Stimulated activated CD8-positive, alpha-beta memory T cell treated with anti-CD3 and anti-CD28 coated beads, Interleukin-12 subunit alpha, Interleukin-12 subunit beta, amount 100 ng/mL, for 4 hours (primary cell): ENCODE measurements at places on chromosomes 1 and 21.

DNA sequence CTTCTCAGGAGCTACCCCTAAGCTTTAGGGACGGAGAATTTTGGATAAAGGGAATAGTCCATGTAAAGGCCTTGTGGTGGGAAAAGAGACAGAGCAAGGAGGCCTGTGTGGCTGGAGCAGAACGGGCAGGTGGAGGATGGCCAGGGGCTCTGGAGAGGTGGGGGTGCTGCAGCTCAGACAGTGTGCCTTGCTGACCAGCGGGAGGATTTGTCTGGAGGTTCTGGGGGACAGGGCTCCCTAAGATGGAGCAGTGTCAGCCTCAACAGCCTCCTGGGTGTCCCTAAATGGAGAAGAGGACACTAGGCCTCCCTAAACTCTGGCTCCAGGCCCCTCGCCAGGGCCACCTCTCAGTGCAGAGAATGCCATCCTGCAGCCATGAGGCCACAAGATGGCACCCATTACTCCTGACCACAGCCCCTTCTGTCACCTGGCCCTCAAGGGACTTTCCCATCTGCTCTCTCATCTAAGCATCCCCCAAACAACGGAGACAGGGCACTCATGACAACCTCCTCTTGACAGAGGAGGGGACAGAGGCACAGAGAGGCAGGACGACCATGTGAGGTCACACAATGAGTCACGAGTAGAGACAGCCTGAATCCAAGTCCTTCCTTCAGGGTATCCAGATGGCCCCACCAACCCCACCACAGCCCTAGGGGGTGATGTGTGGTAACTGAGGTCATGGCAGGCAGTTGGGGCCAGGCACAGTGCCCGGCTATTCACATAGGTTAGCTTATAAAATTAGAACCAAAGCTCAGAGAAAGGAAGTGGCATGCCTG lies 94.7 kb downstream of the DMRTB1 start:
- DNase-seq: no peak

GRCh38 chr1:228374711-228375577 lies 31.7 kb downstream of the TRIM11 start:
- no peak for DNase-seq

- no peak for DNase-seq
Observed at GRCh38 chr1:201582705-201583442, 43.9 kb downstream of the NAV1 start.

- DNase-seq: no peak
Observed at GRCh38 chr21:34126691-34127090, 53.3 kb downstream of the MRPS6 start.

DNA sequence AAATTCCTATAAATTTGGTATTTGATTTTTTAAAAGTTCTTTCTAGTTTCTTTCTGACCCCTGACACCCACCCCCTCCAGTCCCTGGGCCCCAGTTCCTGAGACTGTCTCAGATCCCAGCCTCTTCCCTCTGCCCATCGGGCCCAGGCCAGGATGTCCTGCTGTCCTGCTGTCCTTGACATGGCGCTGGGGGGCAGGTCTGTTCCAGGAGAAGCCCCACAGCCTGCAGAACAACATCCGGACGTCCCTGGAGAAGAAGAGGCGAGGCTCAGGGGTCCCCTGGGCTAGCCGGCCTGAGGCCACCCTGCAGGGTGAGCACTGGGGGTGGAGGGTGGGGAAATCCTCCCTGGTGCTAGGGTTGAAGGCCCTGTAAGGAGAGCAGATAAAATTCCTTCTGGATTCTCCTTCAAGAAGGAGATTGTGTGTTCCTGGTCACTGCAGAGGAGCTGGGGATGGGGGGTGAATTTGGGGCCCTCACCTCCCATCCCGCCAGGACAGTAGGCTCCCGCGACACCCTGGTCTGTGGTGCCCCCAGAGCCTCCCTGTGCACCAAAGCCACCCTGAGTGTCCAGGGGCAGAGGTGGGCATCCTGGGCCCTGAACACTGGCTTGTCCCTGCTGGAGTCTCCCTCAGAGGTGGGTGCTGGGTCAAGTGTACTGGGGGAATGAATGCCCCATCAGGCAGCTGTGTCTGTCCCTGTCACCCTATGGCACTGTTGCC lies 45.0 kb downstream of the DISP3 start:
- DNase-seq: no peak

DNA sequence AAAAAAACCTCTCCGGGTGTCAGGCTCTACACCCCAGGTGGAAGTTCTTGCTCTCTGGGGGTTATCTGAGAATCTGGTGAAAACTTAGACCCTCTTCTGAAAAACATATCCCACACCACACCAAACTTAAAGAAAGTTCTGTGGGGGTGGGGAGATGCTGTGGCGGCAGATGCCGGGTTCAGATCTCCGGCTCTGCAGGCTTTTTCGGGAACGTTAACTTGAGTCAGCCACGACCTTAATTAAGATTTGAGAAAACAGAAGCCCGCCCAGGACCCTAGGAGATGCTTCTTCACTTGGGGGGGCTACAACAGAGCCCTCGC lies 2.3 kb downstream of the RCC2 start:
- no peak for DNase-seq

DNA sequence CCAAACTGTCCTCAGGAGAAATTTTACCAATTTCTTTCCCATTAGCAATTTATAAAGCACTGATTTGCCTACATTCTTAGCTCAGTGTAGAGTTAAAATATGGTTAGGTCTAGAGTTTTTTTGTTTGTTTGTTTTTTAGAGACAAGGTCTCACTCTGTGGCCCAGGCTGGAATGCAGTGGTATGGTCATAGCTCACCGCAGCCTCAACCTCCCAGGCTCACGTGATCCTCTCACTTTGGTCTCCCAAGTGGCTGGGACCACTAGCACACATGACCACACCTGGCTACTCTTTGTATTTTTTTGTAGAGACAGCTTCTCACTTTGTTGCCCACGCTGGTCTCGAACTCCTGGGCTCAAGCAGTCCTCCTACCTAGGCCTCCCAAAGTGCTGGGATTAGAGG lies 10.6 kb upstream of the RALGPS2 start:
- no peak for DNase-seq

DNA sequence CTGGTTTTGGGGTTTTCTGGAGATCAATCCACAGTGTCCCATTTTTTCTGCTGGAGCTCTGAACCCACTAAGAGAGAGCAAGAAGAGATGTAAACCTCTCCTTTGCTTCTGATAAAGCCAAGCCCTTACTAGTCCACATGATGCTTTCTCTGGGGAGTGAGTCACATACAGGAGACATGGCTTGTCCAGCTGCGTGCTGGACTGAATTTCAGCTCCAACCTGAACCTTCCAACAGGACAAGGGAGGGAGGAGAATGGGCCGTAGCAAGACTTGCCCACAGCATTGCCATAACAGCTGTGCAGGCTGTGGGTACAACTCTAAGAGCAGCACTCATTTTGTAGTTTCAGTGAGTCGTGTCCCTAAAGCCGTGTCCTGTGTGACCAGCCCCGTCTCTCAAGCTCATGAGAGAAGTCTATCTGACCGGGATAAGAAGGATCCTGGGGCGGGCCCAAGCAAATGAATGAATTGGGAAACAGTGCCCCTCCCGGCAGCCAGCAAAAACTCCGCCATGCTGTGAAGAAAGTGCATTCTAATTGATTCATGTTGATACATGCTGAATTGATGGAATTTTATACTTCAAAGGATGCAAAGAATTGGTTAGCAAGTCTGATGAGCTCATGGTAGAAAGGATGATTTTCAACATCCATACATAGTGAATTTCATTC lies 195.2 kb downstream of the GABPA start:
- no peak for DNase-seq

DNA sequence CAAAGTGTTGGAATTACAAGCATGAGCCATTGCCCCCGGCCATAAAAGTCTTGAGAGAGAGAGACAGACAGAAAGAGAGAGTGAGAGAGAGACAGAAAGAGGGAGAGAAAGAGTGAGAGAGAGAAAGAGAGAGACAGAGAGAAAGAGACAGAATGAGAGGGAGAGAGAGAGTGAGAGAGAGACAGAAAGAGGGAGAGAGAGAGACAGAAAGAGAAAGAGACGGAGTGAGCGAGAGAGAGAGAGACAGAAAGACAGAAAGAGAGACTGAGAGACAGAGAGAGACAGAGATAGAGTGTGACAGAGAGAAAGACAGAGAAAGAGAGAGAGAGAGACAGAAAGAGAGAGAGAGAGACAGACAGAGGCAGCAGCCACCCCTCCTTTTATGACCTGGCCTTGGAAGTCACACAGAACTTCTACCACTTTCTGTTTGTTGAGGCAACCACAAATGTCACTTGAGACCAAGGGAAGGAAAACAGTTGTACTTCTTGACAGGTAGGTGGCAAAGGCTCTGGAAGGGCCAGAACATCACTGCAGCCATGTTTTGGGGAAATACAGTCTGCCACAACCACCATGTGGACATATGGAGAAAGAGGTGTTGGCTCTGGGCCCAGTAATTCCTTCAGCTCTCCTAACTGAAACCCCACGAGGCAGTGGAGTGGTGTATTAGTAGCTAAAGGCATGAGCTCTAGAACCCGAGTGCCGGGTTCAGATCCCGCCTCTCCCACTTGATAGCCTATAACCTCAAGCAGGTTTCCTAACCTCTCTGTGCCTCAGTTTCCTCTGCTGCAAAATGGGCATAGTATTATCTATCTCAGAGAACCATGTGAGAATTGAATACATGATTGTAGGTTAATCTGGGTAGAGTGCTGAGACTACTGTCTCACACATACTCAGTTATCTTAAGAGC lies 50.6 kb downstream of the TNFRSF8 start:
- DNase-seq: no peak

DNA sequence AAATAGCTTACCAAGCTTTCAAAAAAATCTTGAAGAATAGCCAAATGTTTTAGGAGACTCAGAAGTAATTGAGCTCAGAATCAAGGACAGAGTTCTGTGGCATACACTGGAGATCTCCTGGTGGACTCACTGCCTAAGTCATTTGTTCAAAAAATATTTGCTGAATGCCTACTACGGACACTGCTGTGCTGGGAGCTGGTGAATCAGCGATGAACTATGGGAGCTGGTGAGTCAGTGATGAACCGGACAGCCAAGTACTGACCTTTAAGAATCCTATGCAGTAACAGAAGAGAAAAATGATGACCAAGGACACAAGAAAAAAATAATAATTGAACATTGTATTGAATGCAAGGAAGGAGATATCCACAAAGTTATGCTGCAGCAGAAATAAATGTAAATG lies 717.9 kb upstream of the CXADR start:
- DNase-seq: no peak

GRCh38 chr1:227913396-227913763 lies 34.4 kb downstream of the WNT9A start:
- DNase-seq: no peak

GRCh38 chr1:31781138-31781755 lies 17.1 kb upstream of the ADGRB2 start:
- no peak for DNase-seq

DNA sequence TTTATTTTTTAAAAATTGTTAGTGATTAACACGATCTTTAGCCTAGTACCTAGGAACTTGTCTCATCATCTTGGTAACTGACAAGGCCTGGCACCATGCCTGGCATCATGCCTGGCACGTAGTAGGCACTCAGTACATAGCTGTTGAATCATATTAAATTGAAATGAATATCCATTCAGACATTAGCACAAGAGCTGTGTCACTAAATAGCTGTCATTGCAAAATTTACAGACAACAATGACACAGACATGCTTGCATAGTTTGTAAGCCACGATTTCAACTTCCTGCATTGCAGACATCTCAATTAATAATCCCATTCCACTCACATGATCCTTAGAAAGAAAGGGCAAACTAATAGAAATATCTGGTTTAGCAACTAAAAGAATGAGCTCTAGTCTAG lies 15.4 kb upstream of the PHACTR4 start:
- no peak for DNase-seq

DNA sequence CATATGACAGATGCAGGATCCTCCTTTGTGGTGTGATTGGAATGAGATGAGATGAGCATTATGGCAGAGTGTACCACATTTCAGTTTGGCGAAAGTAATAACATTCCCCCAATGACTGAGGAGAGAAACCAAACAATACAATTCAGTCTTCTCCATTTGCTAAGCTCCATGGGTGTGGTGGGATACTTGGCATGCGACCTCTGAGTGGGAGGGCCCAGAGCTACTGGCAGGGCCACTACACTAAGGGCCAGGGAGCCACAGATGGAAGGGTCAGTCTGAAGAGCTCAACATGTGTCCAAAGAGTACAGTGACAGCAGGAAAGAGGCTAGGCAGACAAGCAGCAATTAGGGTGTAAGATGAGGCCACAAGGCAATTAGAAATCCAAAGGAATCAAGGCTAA lies 23.8 kb upstream of the PAXBP1 start:
- no peak for DNase-seq

GRCh38 chr1:14738235-14738634 lies 139.8 kb downstream of the KAZN start:
- DNase-seq: no peak

- DNase-seq: no peak
Observed at GRCh38 chr1:53503433-53504217, 44.4 kb downstream of the DMRTB1 start.

- no peak for DNase-seq
Observed at GRCh38 chr1:119902775-119903442, 6.6 kb upstream of the ADAM30 start.

DNA sequence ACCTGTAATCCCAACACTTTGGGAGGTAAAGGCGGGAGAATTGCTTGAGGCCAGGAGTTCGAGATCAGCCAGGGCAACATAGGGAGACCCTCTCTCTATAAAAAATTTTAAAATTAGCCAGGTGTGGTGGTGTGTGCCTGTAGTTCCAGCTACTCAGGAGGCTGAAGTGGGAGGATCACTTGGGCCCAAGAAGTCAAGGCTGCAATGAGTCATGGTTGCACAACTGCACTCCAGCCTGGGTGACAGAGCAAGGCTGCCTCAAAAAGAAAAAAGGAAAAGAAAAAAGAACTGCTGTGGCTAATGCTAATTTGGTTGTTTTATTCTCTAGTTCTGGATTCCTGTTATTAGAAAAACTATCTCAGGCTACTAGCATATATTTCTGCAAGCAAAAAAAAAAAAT lies 29.8 kb downstream of the DBT start:
- DNase-seq: no peak

DNA sequence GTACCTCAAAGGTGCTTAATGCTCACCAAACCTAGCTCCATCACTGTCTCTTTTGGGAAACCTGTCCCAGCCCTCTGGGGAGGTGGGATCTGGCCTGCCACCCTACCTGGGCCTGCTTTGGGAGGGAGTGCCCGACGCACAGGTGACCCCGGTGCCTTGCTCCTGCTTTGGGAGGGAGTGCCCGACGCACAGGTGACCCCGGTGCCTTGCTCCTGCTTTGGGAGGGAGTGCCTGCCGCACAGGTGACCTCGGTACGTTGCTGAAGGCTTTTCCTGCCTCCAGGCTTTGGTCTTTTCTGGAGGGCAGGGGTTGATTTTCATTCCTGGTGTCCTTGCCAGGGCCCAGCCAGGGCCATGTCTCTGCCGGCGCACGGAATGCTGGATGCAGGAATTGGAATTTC lies 25.2 kb upstream of the C1orf174 start:
- DNase-seq: no peak
